ENCODE measurements at places on chromosomes 12 and 14.

- no peak for DNase-seq
Measured at GRCh38 chr12:47317175-47317915, 237.6 kb upstream of the AMIGO2 start.

- no peak for DNase-seq
Measured at GRCh38 chr12:22491034-22491433, 53.3 kb downstream of the C2CD5 start.

DNA sequence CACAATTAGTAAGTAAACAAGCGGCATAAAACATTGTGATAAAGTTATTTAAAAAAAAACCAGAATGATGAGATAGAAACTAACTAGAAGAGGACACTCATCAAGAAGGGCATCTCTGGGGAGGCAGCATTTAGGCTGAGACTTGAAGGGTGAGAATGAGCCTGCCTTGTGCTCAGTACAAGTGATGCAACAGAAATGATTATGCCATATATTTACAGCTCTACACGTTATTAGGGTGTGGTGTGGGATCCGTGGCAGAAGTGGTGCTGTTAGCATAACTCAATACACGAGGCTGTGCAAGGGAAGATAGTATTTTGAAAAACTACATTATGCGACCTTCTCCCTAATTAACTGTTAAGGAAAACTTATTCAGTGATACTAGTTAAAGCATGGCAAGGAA is 178.5 kb upstream of the ATF7IP start:
- DNase-seq, result no peak

DNA sequence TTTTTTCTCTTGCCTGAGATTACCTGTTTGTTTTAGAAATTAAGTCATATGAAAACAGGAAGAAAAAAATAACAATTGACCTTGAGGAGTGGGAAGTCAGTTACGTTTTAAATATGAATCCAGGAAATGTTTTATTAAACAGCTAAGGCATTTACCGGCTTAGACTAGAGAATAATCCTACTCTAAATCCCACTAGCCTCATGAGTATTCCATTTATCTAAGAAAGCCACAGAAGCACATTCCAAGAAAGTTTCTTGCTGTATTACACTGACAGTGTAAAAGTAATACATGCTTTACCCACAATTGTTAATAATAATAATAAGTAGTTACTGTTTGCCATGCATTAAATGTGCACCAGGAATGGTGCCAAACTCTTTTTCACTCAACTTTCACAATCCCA is 90.9 kb downstream of the BMP4 start:
- no peak for DNase-seq

DNA sequence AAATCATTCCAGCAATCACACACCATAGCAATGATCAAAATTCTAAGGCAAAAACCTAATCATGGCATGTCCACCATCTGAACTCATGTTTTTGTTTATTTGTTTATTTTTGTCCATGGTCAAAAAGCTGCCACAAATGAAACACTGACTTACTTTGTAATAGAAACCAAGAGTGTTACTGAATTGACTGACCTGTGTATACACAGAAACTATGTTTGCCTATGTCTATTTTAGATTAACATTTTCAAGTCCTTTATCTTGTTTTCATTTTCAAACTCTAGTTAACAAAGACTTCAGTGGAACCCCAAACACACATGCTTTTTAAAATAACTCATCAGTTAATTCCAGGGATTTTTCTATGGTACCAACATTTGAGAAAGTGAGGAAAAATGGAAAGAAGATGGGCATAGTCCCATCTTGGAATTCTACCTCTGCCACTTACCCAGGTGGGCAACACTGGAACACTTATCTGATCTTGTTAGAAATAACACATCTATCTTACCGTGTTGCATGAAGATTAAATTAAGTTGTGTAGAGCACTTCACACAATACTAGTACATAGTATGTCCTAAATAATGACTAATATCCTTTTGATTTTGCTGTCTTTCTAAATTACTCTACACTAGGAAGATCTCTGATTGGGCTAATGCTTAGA is 6.4 kb downstream of the LUM start:
- no peak for DNase-seq

DNA sequence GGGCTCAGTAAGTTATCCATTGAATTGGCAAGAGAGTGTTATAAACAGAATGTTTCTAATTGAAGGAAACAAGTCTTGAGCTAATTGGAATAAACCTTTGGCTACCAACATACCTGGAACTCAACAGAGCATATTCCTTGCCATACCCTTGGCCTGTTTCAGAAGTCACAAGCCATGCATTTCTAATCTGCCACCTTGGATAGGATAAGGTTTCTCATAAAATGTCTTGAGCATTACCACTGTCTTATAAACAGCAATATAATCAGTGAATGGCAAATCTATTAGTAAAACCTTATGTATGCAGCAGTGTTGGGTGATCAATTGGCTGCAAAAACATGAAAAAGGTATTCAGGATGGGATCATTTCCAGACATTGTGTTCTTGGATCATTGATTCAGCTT is 765.2 kb upstream of the SEL1L start:
- no peak for DNase-seq

GRCh38 chr14:26286081-26286912 is 311.5 kb downstream of the NOVA1 start:
- DNase-seq, result no peak

GRCh38 chr12:116708826-116709756 is 28.8 kb downstream of the SPRING1 start:
- DNase-seq, result no peak

DNA sequence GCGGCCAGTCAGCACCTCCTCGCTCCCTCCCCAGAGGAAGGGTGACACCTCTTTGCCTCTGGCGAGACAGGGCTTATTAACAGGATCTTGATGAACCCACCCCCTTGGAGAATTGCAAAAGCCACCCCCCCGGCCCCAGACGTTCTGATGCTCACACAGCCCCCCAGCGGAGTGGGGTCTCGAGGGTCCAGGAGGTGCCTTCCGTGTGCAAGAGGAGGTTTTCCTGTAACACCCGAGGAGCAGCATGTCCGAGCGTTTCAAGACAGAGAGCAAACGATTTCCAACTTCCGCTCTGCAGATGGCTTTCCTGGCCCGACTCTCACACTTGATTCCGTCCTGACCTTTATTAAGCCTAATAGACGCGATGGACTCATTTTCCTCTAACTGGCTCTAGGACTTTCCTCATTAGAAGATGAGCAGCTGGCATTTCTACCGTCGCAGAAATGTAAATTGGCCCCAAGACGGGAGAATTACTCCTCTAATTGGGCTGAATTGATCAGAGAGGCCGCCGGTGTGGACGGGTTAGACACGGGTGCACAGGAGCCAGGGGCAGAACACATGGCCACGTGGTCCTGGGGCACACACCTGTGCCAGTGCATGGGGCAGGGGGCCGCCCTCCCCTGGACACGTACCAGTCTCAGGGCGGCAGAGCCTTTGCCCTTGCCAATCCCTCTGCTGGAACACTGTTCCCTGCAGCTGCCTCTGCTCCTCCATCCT is 84.4 kb downstream of the NOC4L start:
- DNase-seq, result no peak

DNA sequence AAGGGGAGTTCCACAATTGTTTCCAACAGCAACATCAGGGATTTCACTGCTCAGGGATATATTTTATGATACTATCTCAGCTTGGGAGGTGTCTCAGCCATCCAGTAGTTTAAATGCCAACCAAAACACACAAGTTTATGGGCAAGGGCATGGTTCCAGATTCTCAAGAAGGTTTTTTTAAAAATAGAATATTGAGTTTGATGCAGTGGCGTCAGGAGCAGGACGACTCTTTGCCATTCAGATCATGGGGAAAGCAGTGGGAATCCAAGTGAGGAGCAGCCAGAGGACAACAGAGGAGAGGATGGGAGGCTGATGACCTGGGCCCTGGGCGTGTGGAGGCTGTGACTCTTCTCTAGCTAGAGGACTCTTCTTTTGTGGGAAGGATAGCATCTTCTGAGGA is 25.7 kb downstream of the TSHR start:
- DNase-seq, result no peak

DNA sequence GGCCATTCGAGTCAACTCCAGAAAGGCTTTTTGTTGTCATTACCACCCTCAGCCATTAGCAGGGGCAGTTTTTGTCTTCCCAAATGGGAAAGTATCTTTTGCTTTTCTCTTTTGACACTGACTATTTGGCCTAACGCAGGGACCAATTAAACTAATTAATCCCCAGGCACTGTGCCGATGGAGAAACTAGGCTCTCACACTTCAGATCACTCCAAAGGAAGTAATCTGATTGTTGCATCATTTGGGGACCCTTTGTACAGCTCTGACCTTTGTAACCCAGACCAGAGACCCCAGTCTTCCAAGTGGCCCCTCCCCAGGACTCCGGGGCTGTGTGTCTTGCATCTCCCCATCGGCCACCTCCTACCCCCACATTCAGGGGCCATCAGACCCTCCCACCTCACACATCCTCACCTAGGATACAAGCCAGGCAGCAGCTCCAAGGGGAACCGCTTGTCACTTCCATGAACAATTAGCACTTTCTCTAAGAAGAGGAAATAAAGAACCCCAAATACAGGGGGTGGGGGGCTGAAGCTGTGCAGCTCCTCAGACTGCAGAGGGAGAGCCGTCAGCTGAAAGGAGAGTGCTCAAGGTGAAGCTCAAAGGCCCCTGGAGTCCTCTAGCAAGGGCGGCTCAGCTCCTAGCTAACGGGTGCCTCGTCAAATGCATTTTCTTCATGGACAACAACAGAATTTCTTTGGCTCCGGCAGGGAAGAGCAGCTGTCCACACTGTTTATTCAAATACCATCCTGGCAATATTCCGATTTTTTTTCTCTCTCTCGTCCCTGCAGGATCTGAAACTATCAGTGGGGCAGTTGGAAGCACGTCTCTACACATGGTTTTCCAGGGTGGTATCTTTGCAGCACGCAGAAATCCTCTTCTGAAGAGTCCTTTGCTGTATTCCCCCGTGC is 64.3 kb upstream of the DIO3 start:
- DNase-seq, result no peak

DNA sequence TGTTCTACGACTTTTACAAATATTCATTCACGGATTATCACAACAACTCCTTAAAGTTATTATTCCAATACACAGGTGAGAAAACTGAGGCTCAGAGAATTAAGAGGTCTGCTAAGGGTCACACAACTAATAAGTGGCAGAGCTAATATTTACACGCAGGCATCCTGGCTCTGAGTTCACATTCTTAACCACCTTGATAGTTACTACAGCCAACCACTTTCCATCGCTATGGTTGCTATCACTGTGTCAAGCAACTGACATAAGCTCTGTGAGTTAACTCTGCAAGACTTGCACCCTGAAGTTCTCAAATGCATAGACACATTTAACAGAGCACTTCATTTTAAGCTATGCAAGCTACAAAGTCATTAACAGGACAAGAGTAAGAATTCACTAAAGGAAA is 3.7 kb downstream of the GLT8D2 start:
- no peak for DNase-seq

GRCh38 chr14:104917993-104918392 is 6.7 kb upstream of the PLD4 start:
- peak; percentile 68 for DNase-seq

DNA sequence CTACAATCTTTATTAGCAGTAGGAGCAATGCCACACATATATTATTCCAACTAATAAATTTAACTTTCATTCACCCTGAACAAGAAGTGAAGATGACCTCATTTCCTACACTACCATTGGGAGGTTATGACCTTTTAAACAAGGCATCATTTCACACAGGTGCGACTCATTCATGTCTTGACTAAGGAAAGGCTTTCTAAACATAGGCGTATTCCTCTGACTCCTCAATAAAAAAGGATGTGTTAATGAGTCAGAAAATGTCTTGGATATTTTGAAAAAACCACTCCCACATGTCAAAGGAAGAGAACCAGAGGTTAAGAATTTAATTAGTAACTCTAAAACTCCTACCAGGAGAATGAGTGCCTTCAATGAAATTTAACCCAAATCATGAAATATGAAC is 115.2 kb downstream of the PRICKLE1 start:
- DNase-seq, result no peak

GRCh38 chr14:64221391-64222003 is 72.7 kb downstream of the ESR2 start:
- DNase-seq, result no peak

DNA sequence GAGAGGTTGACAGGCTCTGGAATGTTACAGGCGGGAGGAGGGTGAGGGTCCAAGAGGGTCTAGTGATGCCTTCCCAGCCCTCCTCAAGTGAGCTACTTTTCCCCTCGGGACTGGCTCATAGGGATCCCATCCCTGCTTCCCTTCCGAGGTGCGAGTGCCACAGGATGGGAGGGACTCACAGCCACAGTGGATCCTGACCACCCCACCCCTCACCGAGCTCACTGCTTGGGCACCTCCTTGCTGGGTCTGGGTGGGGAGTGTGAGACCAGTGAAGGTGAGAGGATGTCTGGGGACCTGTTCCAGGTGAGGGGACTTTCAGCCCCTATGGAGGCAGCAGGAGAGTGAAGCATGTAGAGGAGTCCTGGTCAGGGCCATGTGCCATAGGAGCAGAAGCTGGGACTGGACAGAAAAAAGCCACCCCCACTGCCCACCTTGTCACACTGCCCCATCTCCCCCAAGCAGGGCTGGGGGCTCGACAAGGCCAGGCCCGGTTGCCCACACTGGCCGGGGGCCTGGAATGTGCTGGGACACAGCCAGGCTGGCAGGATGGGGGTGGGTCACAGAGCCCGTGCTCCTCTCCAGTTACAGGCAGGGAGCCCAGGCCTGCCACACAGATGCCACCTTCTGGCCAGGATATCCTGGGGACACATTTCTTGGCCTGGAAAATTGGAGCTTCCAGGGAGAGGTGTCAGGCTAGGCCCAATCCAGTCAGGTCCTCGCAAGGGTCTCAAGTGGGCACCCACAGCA is 1.7 kb upstream of the TNS2 start:
- no peak for DNase-seq

DNA sequence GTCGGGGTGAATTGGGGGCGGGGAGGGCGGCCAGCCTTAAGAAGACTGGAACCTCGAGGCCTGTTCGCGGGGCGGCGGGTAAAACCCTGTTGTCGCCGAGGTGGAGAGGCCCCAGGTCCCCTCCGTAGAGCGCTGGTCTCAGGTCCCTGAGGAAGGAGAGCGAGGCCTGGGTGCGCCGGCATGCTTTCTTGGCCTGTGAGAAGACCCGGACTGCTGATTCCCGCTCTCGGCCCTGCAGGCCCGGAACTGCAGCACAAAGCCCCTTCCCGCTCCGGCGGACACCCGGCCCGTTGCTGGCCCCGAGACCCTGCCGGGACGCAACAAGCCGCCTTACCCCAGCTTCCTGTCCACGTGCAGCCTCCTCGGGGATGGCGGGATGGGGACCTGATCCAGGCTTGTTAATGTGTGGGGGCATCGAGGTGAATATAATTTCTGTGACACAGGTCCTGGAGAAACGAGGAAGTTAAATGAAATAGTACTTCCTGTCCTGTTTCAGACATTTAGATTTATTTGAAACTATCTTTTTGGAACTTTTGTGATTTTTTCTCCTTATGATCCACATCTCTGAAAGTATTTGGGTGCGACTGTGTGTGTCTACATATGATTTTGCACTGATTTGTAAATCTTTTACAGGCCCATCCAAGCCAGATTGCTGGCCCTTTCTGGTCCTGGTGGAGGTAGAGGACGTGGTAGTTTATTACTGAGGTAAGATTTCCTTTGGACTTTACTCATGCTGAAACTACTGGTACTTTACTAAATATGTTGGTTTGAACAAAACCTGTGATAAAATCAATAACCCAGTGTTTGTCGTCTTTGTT is 600 bp downstream of the PNN start:
- DNase-seq, result no peak

GRCh38 chr14:95518045-95518751 is 1.7 kb upstream of the SYNE3 start:
- DNase-seq, result peak; percentile 81
